ENCODE measurements at places on chromosomes 6 and 20. TPM values are rescaled to one million over a fixed set of nuclear protein-coding genes. Genes with fewer than 3 reads are reported as not detected.

The C6orf118 gene
- total RNA-seq, result not detected

The SIRPB1 gene
- total RNA-seq, result not detected

The RBM24 gene
- not detected for total RNA-seq

The HLA-DQA2 gene
- total RNA-seq, result 3.3 TPM

DNA sequence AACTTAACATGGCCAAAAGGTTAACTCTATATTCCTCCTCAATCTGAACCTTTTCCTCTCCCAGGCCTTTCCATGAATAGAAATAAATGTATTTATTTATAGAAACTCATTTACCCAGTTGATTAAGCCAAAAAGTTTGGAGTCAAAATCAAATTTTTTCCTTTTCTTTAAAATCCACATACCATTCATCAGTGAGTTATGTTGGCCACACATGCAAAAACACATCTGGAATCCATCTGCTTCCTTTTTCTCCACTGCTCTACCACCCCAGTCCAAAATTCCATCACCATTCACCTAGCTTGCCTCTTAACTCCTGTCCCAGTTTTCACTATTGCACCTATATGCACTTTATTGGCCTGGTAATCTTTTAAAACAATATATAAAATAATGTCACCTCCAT, 62.4 kb upstream of the TMEM200A start:
- no peak for DNase-seq

DNA sequence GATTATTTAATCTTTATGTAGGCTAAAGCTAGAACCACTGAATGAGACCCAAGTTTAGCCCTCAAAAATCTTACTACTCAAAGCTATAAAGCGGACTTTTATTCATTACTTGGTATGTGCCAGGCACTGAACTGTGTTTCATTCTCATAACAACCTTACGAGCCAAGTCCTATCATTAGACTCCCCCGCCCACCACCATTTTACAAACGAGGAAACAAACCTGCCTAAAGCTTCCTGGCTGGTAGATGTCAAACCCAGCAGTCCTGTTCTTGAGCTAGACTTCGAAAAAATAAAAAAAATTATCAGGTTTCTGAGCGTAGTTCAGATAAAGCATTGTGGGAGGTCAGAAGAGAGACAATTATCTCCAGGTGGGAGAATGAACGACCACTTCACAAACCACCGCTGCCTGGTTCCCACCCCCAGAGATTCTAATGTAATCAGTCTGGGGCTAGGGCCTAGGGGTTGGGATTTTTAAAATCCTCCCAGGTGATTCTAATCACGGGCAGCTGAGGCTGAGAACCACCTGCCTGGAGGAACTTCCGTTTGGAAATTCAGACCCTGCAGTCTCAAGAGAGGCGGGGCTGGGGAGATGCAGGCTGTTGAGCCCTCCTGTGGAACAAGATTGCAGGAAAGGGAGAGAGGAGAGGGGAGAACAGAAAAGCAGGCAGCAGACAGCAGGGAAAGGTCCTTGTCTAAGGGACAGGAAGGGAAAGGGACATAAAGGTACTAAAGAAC, 8.6 kb downstream of the ADTRP start:
- DNase-seq, result no peak

DNA sequence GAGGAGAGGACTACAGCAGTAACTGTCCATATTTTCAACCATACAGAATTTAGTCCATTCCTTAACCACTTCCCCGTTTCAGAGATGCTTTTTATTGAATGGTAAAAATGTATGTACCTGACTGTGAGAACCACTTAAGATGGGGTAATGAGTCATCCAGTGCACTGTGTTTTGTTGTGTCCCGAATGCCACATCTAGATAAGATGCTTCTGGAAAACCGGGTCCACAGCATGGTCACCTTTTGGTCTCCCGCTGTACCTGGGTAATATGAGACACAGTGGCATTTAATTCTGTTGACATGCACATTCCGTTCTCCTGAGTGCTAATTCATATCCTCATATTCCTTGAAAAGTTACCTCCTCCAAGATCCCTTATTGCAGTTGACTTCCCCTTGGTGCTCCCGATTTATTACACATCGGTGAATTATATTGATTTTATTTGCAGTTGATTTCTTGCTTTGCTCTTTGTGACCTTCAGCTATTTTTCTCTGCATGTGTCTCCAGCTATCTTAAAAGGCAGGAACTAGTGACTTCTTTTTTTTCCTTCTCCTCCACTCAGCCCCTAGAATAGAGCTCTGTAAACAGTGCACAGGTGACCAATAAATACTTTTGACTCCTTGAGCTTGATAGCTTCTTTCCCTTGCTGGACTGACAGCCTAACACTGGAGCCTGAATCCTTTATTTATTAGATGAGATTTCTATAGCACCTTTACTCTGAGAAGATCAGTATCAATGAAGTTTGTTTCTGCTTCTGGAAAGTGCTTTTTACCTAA, 314.6 kb downstream of the ZFAND3 start:
- DNase-seq, result no peak

All from OCI-LY7 (cell line).